Left ventricle myocardium superior (tissue), 1 donor: ENCODE measurements at places on chromosomes 7 and 10. TPM values are rescaled to one million over a fixed set of nuclear protein-coding genes. Genes with fewer than 3 reads are reported as not detected.

- DNase-seq: no peak
These were observed 6.1 kb upstream of the BLVRA start for GRCh38 chr7:43752411-43752810.

- no peak for DNase-seq
These were observed 9.7 kb downstream of the MDFIC start for GRCh38 chr7:114931656-114932011.

DNA sequence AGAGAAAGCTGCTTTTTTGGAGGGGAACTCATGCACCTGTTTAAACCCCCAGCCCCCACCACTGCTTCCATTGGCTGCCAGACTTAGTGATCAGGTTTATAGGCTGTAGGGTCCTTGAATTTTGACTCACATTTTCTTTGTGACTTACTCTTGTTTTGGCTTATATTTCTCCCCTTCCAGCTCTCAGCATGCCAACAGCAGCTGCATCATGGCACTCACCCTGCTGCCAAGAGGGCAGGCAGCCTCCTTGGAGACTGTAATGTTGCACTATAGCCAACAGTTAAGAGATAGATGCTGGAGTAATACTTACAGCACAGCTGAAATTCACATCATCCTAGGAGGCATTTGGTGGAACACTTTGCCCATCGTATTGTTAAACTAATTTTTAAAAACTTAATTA, 98.0 kb upstream of the GLCCI1 start:
- DNase-seq: no peak

GRCh38 chr10:85044-85443, 35.9 kb upstream of the TUBB8 start:
- no peak for DNase-seq

DNA sequence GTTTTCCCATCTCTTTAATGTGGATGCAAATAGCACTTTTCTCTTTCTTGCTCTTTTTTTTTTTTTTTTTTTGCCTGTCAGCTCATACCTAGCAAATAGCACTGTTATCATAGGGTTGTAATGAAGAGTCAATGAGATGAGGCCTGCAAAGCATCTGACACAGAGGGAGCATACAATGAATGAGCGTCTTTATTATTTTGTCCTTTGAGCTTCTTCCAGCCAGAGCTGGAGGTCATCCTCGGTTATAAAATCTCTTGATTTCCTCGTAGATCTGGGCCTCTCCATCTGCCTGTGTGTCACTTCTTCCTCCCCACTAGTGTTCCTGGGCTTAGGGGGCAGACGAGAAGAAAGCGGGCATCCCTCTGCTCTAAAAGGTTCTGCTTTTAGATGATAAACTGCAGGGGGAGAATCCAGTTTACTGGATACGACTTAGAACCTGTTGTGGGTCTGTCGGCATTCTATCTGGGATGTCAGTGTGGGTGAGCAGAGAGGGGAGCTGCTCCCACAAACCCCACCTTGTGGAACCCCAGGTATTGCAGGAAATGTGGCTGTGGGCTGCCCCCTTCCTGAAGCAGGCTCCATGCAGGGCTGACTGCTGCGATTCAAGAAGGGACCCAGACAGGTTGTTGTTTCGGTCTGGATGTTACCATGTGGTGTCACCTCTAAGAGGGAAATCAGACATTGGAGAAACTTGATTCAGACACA, 135.8 kb upstream of the GPR26 start:
- no peak for DNase-seq

- DNase-seq: no peak
These were observed 3.7 kb upstream of the DNAJC12 start for GRCh38 chr10:67841737-67842136.

DNA sequence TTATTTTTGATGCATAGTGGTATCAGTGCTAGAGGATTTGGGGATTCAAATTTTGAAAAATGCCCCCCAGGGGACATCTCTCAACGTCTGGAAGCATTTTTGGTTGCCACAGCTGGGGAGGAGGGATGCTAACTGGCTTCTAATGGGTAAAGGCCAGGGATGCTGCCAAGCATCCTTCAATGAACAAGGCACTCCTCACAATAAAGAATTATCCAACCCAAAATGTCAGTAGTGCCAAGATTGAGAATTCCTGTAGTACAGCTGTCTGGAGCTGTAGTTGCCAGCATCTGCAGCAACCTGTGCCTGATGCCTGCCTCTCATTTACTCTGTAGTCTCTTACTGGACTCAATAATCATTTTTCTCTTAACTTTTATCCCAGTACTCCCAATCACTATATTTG, 53.5 kb downstream of the SEPTIN7 start:
- DNase-seq: no peak

DNA sequence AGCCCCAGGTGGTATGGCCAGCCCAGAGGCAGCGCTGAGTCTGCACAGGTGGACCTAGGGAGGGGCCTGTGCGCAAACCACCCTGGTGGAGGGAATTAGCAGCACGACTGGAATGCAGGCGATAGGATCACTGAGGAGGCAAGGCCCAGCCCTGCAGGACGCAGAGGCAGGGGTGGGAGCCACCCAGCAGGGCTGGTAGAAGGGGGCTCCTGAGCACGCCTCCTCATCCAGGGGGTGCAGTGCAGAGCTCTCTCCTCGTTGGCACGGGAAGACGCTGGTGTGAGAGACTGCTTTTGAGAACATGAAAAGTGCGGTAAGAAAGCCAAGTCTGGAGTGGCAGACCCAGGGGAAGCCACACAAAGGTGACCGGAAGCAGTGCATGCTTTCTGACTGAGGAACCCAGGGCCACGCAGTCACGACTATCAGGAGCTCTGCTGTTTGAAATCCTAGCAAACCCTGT, 6.0 kb downstream of the FXYD4 start:
- DNase-seq: no peak

DNA sequence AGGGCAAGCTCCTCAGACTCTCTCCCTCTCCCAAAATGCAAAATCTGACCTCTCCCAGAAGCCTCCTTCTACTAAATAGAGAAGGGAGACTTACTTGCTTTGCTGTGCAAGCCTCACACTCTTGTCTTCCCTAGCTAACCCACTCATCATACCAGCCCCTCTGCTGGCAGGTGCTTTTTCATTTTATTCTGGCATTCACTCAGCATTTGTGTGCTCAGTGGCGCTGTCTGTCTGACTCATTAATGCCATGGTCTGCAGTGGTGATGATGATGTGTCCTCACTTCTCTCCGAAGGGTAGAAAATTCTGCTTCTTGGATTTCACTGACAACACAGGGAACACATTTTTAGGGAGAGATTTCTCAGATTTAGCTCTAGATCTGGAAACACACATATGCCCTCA, 22.0 kb upstream of the BTRC start:
- no peak for DNase-seq

DNA sequence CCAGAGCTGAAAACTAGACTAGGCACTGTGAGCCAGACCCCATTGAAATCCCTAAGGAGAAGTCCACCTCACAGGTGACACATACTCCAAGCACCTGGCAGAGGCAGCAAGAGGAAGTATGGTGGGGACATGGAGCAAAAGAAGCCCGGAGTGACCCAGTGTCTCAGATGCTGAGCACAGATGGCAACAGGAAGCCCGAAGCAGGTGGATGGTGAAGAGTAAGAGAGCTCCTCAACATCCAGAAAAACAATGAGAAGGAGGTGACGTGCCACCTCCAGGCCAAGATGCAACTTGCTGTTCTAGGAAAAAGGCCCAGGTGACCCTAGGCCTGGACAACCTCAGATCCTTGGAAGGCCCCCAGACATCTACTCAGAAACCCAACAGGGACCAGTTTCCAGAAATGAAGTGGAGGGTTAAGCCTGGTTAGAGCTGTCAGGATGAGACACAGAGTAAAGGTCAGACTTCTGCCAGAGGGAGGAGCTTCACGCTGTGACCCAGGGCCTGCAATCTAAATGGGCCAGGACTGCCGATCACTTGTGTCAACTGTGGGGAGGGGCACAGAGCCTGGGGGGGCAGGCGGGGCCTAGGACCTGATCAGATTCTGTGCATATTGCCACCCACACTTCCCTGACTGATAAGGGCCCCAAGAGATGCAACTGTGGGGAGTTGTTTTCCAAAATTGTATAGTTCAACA, 2.4 kb upstream of the COBL start:
- no peak for DNase-seq

- DNase-seq: no peak
These were observed 12.2 kb upstream of the PSAP start for GRCh38 chr10:71863203-71863602.

DNA sequence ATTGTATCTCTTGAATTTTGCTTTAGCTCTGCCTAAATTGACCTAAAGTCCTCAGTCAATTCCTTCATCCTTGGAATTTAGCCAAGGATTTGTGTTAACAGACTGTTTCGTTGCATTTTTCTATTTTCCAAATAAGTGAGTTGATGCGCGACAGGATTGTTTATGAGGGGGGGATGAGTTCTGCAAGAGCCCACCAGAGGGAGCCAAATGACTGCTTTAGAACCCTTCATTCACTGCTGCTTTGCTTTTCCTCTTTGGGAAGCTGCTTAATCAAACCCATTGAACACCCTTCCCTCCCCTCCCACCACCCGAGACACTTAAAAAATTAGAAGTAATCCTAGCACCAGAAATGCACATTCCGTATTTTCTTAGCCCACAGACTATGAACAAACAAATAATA, 33.7 kb upstream of the PTF1A start:
- no peak for DNase-seq

TMEM273 gene
- 17.6 TPM for total RNA-seq

CALML5 gene
- total RNA-seq: not detected

CFTR gene
- 3.0 TPM for total RNA-seq

PLCE1 gene
- 4.6 TPM for total RNA-seq

GHRHR gene
- not detected for total RNA-seq
